Stimulated activated CD8-positive, alpha-beta memory T cell treated with anti-CD3 and anti-CD28 coated beads, Interleukin-15, amount 100 ng/mL, for 24 hours (primary cell): ENCODE measurements at places on chromosomes 12 and 14.

DNA sequence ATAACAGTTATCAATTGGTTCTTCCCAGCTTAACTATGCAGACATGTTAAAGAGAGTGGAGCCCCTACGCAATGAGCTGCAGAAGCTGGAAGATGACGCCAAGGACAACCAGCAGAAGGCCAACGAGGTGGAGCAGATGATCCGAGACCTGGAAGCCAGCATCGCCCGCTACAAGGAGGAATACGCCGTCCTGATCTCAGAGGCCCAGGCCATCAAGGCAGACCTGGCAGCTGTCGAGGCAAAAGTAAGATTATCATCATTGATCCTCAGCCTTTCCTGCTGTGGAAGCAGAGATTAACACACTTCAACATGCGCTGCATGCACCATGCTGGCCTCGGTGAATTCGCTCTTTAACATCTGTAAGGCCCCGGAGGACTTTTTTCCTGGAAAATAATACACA lies 53.6 kb downstream of the HSP90AA1 start:
- no peak for DNase-seq

- DNase-seq = no peak
These were observed 325.1 kb downstream of the ALG10 start for GRCh38 chr12:34347367-34347766.

GRCh38 chr12:80710727-80711449 lies 3.5 kb downstream of the MYF6 start:
- DNase-seq = no peak

- DNase-seq = no peak
These were observed 24.8 kb downstream of the LRRIQ1 start for GRCh38 chr12:85060916-85061315.

GRCh38 chr12:120363274-120363855 lies 5.6 kb downstream of the MSI1 start:
- DNase-seq = no peak

GRCh38 chr14:57046175-57046574 lies 222.5 kb downstream of the EXOC5 start:
- no peak for DNase-seq

DNA sequence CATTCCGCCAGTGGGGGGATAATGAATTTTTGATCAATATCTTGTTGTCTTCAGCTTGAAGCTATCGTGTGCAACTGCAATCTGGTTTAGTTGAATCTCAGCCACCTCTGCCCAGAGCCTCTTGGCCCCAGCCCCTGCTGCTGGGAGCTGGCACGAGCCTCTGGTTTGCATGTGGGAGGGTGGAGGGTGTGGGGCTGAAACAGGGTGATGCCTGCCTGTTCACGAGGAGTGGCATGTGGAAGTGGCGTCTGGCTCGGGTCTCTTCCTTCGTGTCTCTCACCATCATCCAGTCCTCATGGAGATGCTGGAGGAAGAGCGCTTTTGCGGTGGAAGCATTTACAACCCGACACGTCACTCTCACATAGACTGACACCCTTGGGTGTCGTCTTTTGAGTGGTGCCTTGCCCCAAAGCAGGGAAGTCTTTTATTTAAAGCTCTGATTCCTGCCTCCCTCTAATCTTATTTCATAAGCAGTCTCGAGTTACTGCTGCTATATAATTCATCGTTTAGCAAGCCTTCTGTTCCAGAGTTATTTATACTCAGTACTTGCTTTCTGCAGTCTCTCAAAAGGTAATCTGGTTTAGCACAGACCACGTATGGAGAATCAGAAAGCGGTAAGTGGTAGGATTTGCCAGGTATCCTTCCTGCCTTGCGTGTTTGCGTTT lies 64.5 kb downstream of the AACS start:
- no peak for DNase-seq

- DNase-seq = no peak
These were observed 501.8 kb downstream of the BCL11B start for GRCh38 chr14:98770151-98770550.

DNA sequence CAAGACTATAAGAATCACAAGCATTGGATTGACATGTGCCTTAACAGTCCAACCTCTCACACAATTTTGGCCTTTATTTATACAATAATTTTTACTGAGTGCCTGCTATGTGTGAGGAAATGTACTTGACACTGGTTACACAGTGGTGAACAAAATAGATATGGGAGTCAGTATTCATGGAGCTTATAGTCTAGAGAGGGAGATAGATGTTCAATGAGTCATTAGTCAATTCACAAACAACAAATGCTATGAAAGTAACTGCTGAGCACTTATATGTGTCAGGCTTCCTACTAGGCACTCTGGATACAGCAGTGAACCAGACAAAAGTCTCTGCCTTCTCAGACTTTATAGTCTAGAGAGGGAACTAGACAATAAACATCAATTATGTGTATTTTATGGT lies 3.7 kb downstream of the CFAP54 start:
- no peak for DNase-seq

- DNase-seq = no peak
These were observed 56.6 kb downstream of the TTC6 start for GRCh38 chr14:37652042-37652441.

DNA sequence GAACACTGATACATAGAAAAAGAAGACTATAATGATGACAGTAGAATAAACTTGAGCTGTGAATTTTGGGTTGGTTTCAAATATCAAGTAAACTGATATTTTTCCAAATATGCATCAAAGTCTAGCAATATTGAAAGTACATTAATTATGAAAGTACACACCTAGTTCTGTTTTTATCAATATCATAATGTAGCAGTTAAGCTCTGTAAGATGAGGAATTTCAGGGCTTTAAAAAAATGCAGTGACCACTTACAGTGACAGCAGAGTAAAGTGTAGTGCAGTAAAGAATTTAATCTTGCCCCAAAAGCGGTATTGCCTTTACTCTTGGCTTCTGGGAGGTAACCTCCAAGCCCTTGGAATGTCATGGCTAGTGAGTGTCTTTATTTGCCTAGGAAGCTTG lies 102.9 kb upstream of the ABCD2 start:
- DNase-seq = no peak

DNA sequence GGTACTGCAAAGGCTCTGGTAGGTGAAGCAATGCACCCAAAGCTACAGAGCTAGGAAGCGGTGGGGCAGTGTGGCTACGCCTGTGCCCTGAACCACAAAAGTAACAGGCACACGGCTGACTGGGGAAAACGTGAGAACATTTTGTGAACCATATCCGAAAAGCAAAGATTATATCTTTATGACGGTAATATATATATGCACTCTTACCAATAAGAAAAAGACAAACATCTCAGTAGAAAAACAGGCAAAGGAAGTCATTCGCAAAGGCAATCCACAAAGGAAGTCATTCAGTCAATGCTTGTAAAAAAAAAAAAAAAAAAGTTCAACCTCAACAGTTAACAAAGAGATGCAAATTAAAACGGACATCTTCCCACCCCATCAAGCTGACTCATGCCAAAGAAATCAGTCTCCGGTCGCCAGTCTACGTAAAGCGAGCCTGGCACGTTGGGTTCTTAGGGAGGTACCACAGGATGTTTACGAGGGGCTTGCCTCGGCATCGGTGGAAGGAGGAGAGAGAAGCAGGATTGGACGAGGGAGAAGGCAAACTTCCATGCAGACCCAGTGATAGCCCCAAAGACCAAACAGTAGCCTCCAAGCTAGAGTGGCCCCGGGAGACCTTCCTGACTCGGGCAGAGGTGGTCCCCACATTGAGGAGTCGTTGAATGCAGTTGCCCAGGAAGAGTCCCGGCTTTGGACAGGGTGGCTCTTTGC lies 39.4 kb upstream of the PPP2R5C start:
- no peak for DNase-seq

DNA sequence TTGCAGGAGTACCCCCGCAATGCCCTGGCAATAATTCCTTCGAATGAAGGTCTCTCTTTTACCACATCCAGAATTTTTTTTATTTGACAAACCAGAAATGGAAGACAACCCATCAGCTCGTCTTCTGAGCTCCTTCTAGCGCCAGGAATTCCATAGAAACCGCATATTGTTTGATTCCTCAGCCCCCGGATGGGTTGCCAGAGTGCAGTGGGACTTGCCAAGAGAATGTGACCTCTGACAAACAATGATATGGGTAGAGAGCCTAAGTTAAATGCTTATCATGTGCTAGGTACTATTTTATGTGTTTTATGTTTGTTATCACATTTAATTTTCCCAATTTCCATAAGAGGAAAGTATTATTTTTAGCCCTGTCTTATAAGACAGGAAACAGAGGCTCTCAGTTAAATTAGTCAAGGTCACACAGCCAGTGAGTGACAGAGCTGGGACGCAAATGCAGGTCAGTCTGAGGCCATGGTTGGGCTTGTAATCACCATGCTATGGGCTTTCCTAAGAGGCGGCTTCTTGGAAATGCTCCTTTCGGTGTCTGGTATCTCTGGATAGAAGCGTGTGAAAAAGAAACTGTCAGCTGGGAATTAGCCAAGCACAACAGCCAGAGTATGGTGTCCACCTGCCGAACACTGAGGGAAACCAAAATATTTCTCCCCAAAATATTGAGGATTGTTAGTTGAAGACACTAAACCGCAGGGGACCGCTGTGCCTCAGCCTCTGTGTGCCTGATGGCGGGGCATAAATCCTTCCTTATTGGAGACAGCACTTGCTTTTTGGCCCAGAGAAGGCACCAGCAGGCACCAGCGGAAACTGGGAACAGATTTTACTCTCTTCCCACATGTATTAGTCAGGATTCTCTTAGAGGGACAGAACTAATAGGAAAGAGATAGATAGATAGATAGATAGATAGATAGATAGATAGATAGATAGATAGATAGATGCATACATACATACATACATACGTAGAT lies 29.4 kb upstream of the ETFBKMT start:
- no peak for DNase-seq

- DNase-seq = no peak
These were observed 697 bp upstream of the DNAJC14 start for GRCh38 chr12:55829967-55830600.

DNA sequence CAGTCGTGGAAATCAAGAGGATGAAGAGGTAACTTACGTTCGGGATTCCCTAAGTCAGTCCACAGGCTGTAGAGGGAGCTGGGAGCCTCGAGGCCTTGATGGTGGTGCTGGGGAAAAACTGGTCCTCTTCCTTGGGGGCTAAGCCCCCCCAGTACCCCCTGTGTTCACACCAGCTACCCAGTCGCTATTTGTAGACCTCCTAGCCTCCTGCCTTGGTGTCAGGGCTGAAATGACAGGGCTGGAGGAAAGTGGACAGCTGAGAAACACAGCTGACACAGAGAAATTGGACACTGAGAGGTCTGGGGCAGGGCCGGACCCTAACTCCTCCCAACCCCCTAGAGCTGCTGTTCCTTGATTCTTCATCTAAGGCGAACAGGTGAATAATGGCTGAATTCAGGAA lies at the start of gene STAC3:
Gene STAC3, minus strand, starts transcription at position 232 of the 400 bp plus-strand sequence. CDS start 1,551 bp downstream, outside the sequence.
- DNase-seq = no peak

- DNase-seq = no peak
These were observed 103.9 kb upstream of the TMEM132C start for GRCh38 chr12:128163086-128163485.

GRCh38 chr12:125314051-125314755 lies 249.0 kb downstream of the AACS start:
- no peak for DNase-seq

DNA sequence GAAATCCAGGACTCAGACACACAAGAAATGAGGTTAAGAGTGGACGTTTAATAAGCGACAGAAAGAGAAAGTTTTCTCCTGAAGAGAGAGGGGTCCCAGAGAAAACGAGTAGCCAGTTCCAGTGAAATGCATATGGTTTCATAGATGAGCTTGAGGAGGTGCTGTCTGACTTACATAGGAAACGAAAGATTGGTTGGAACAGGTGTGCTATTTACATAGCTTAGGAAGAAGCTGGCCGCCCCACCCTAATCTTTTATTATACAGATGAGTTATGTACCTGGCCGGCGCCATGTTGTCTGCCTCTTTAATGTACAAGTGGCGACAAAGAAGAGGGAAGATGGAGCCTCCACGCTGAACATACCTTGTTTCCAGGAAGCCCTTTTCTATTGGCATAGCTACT lies 223.0 kb downstream of the SLC6A15 start:
- no peak for DNase-seq

DNA sequence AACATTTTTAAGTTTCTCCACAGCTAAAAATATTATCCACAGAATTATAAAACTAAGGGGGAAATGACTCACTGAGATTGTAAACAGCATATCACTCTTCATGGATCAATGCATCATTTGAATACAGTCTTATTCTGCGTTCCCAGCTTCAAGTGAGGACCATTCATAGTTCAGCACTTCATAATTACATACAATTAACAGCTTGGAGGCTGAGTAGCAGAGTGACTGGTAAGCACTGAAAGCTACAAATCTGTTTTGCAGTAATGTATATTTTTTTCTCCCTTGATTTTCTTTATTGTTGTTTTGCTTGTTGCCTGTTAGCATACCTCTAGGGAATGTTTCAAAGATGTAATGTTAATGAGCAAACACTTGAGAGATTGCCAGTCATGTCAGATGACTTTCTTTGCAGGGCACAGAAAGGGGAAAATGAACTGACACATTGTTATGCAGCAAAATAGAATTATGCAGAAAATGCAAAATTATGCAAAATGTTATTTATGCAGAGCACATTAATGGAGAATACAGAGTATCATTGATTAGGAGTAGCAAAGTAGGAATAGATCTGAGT lies 138.6 kb downstream of the RPS29 start:
- no peak for DNase-seq

GRCh38 chr12:24206621-24207020 lies 257.2 kb upstream of the SOX5 start:
- no peak for DNase-seq

GRCh38 chr12:51382173-51382572 lies 9.0 kb downstream of the GALNT6 start:
- DNase-seq = no peak

- no peak for DNase-seq
These were observed 27.4 kb upstream of the SMUG1 start for GRCh38 chr12:54215989-54216796.

DNA sequence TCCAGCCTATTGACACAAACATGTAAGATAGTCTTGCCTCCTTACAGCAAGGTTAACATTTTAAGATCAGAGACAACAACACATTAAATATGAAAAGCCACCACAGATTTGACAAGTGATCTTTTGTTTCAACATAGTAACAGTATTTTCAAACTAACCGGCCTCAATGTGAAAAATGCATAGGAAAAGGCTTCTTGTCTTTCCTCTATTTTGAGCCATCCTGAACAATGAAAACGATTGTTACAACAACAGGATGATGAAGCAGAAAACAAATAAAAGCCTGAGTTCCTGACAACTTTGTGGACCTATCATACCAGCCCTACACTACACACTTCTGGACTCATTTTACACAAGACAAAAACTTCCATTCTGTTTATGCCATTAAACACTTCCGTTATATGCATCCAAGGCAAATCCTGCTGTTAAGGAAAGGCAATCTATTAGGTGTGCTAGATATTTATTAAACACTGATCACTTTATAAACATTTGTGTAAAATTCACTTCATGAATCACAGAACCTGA lies 37.3 kb downstream of the BAZ1A start:
- DNase-seq = no peak

- DNase-seq = no peak
These were observed 14.4 kb upstream of the CDK17 start for GRCh38 chr12:96414637-96415036.

GRCh38 chr14:61811882-61812346 lies 49.7 kb downstream of the SNAPC1 start:
- DNase-seq = no peak

GRCh38 chr14:69964841-69965240 lies 85.6 kb downstream of the SMOC1 start:
- DNase-seq = no peak
